Dermis blood vessel endothelial cell (primary cell): ENCODE measurements at places on chromosomes 2 and 18. TPM values are rescaled to one million over a fixed set of nuclear protein-coding genes. Genes with fewer than 3 reads are reported as not detected.

KCNJ13 gene
- total RNA-seq = not detected in 2 replicates

- no peak for DNase-seq
Measured at GRCh38 chr2:231347081-231347480, 48.4 kb upstream of the B3GNT7 start.

C1D gene
- total RNA-seq = 8.3 and 20.8 TPM in 2 replicates

- DNase-seq = no peak
Measured at GRCh38 chr2:231590614-231591013, 2.0 kb upstream of the TEX44 start.

DNA sequence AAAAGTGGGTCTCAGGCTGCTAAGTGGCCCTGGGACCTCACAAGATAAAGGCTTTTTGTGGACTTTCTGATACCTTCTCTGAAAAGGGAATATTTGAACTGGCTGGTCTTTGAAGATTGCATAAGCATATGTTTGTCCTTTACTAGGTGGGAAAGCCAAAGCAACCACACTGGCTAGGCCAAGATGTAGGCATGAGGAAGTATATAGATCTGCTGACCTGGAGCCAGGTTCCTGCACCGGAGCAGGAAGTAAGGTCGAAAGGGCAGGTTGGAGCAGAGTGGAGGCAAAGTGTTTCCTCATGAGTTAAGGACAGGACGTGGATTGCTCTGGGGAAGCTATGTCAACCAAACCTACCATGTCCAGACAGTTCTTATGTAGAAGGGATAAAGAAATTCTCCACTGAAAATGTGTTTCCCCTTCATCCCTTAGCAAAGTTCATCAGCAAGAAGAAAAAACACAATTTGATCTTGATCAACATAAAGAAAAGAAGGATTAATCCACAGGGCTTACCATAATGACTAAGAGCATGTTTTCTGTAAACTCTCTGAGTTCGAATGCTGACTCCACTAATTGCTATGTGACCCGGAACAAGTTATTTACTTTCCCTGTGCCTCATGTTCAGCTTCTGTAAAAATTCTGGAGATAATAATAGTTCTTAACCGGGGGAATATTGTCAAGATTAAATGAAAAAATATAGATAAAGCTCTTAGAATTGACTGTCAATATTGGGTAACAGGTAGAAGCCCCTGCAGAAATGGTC lies 156.1 kb upstream of the SRD5A2 start:
- no peak for DNase-seq

FHOD3 gene
- 0.14 and 0.34 TPM in 2 replicates for total RNA-seq

DNA sequence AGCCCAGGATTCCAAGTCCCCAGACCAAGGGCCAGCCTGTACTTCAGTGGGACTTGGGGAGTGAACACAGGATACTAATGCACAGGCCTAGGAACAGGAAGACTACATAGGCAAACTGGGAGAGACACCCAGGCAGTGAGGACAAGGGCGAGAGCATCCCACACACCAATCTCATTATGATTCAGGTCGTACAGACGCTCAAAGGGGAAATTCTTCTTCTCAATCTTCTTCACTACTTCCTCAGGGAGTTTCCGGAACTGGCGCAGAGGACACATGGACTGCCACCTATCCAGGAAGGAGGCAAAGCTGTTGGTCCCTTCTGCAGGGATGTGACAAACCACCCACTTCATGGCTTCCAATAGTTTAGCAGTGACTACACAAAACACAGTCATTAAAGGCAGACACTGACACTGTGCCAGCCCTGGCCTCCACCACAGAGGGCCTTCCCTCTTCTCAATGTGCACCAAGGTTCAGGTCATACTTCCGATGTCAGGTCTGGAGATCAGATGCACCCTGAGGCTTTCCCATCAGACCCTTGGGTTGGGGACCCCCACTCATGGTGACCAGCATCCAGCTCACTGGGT lies 18.0 kb downstream of the SNRNP200 start:
- DNase-seq = no peak

TMEM17 gene
- total RNA-seq = 0.51 and 1.1 TPM in 2 replicates

SPATA3 gene
- total RNA-seq = not detected in 2 replicates

- DNase-seq = no peak
Measured at GRCh38 chr2:106065983-106066820, 127.9 kb downstream of the UXS1 start.

SPEG gene
- 0.09 and 1.7 TPM in 2 replicates for total RNA-seq

- no peak for DNase-seq
Measured at GRCh38 chr2:237251986-237252385, 162.0 kb downstream of the COL6A3 start.

LOXL3 gene
- 0.85 and 1.7 TPM in 2 replicates for total RNA-seq
